ENCODE measurements at places on chromosomes 11 and 22.

GRCh38 chr11:26704249-26704648 lies 17.6 kb downstream of the SLC5A12 start:
- DNase-seq: peak; percentile 65

DNA sequence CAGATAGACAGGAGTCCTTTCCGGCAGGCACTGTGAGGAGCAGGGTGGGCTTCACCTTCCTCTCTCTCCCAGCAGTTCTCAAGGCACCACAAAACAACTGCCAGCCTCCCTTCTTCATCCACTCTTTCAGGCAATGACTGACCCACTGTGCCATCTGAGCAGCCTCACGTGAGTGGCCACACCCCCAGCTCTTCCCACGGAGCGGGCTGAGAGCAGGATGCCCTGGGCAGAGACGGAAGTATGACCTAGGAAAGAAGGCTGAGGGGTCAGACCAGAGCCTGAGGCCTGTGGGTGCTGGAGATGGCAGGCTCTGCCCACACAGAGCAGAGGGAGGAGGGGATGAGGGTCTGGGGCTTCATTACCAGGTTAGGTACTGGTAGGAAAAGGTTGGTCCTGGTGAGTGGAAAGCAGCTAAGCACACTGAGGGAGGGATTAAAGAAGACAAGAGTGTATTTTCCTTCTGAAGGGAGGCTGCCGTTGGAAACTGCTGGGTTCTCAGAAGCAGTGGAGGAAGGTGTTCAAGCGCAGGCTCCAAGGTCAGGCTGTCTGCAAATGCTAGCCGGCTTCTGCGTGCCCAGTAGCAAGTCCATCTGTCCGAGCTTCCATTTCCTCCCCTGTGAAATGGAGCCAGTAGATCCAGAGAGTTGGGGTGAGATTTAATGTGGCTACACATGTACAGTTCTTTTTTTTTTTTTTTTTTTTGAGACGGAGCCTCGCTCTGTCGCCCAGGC lies 4.6 kb downstream of the NLRP6 start:
- no peak for DNase-seq

DNA sequence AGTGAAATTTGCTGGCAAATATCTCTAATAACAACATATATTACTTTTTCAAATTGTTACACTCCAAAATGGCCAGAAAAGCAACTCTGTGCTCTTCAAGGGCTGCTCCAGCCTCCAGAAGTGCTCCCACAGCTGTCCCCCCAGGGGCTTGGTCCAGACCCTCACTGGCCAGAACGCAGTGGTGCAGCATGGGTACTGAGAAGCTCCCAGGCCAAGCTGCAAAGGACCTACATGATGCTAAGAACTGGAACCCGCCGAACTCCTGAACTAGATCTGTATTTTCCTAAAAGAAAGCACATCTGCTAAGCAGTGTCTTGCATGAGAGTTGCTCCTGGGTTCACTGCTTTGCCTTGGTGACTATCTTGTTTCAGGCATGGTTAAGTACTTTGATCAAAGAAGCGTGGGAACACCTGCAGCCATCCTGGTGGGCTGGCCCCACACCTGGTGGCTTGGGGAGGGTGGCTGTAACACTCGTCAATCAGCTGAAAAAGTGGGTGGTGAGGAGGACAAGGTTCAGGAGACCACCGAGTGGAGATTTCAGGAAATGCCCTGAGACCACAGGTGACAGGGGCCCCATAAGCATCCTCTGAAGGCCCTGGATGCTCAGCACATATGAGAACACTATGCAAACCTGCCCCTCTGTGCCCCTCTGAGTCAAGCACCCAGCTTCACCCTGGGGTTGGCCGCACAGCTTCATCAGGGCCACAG lies 72.7 kb upstream of the PITPNB start:
- DNase-seq: no peak

DNA sequence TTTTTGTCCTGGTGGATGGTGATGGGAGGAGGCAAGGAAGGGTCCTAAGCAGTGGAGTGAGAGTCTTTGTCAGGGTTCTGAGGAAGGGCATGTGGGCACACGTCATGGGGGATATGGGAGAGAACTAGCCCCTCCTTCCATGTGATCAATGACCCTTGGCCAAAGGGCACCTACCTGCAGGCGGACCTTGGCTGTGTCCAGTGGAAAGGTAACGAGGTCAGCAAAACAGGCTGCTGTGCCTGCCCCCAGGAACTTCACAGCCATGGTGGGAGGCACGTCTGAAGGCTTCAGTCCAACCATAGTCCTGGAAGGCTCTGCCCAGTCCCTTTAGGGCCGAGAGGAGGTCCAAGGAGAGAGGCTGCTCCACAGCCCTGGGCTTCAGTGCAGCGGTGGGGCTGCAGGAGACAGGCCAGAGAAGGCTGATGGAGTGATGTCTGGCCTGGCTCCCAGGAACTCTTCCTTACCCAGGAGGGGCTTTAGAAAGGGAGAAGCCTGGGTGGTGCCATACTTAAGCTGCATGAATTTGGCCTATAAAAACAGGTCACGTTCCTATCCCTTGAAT lies 2.1 kb downstream of the UCP3 start:
- no peak for DNase-seq

DNA sequence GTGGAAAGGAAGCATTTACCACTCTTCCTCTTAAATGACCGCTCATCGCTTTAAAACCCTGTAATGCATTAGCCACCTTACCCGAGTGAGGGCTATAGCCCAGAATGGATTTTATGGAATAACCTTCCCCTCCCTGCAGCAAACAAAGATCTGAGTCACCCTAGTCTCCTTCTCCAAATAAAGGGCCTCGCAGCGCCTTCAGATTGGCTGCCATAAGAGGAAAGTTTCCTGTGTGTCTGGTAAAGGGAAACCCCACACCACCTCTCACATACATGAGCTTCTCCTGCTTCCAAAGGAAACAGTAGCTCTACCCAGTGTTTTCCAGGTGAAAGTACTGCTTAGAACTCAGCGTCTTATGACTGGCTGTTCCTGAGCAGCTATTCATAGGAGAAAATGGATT lies 47.8 kb downstream of the PPP2R1B start:
- DNase-seq: peak; percentile 80

DNA sequence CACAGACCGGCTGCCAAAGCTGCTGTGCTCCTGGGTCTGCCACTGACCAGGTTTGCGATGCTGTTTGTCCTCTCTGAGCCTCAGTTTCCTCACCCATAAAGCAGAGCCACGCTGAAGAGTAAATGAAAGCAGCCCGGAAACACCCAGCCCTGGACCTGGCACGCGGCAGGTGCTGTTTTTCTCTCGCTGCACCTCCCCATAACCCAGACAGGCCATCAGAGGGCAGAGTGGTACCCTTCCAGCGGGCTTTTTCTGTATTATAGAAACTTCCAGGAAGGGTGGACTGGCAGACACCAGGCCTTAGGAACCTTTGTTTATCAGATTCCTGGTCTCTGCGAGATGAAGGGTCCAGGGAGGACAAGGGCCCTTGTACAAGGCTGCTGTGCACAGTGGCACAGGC lies 17.9 kb upstream of the FGF19 start:
- no peak for DNase-seq

DNA sequence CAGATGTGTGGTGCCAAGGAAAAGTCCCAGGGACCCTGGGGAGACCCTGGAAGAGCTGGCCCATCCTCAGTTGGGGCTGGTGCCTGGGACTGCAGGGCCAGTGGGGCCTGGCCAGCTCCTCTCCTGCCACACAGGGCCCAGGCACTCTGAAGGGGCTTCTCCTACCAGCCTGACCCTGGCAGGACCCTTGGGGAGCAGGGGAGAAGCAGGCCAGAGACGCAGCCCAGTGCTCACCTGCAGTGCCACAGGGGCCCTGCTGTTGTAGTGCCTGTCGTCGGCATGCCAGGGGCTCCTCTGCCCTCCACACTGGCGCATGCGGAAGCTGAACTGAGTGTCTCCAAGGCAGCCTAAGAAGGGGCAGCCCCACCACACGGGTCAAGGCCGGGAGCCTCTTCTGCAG lies 9.1 kb downstream of the DENND6B start:
- no peak for DNase-seq

GRCh38 chr22:28250036-28250695 lies 331.1 kb upstream of the PITPNB start:
- peak; percentile 74 for DNase-seq

DNA sequence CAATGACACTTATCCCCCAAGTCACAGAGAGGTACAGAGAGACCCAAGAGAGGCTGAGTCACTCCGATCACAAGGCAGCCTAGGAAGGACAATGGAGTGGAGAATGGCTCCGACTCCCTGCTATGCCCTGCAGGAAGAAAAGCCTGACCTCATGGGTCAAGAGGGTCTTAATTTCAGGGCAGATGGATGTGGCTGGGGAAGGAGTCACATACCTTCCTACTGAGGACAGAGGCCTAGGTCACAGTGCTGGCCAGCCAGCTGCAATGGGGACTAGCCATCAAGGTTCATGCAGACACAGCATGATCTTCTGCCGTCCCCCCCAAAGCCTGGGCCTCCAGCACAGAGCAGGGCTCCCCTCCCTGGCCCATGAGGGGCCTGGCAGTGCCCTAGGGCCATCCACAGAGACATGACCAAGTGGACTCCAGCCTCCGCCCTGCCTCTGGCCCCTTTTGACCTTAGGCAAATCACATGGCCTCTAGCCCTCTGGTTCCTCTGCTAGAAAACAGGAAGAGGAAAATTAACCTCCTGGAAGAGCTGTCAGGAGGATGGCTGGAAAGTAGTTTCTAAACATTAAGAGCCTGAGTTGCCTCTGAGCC lies 1.8 kb downstream of the ARRB1 start:
- DNase-seq: no peak

DNA sequence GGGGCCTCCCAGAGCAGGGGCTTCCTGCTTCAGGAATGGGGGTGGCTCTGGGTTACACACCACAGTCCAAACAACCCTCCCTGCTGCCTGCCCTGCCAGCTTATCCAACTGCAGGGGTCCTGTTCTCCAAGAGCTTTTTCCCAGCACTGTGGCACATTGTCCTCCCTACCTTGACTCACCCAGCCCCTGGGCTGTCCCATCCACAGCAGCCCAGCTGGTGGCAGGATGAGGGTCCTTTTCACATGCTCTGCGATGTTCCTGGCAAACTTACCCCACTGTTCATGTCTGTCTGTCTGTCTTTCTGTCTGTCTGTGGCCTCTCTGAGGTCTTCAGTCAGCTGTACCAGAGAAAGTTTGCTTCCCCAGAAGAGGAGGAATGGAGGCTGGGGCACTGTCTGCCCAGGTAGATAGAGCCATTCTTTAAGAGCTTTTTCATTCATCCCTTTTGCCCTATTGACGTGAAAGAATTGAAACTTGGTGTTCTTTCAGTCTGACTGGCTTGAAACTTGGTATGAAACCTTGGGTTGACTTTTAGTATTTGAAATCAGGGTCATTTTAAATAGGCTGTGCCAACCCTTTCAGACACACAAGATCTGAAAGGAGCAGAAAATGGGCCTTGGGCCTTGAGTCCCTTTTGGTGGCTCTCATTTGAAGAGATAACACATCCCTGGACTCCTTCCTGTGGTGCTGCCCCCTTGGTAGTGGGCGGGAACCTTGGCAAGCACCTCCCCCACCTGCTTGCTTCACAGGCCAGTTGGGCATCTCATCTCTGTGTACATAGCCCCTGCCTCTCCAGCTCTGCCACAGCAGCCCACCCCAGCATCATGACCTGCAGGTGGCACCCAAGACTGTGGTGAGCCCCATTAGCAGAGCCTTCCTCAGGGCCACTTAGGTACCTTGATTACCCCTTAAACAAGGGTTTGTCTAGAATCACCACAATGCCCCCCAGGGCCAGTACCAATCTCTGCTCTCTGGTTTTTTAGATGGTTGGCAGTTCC lies 74.6 kb upstream of the SUSD2 start:
- DNase-seq: peak; percentile 14

GRCh38 chr11:2443406-2443805 lies 908 bp downstream of the TRPM5 start:
- DNase-seq: no peak

DNA sequence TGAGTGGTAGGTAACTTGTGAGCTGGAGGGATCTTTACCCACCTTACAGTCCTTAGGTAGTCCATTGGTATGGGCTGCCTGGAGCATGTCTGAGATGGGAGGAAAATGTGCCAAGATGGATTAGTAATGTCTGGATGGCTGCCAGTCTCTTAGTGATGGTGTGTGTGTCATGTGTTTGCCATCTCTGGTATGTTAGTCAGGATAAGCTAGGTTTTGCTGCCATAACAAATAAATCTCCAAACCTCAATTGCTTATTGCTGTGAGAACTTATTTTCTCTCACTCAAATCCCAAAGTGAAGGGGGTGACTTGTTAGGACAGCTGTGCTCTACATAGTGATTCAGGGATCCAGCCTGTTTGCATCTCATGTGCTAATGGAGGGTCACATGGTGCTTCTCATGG lies 40.9 kb upstream of the MYEOV start:
- DNase-seq: peak; percentile 70

GRCh38 chr11:102784380-102784779 lies 4.0 kb upstream of the MMP10 start:
- DNase-seq: no peak

GRCh38 chr11:64173616-64174355 lies 7.9 kb upstream of the MACROD1 start:
- peak; percentile 24 for DNase-seq

DNA sequence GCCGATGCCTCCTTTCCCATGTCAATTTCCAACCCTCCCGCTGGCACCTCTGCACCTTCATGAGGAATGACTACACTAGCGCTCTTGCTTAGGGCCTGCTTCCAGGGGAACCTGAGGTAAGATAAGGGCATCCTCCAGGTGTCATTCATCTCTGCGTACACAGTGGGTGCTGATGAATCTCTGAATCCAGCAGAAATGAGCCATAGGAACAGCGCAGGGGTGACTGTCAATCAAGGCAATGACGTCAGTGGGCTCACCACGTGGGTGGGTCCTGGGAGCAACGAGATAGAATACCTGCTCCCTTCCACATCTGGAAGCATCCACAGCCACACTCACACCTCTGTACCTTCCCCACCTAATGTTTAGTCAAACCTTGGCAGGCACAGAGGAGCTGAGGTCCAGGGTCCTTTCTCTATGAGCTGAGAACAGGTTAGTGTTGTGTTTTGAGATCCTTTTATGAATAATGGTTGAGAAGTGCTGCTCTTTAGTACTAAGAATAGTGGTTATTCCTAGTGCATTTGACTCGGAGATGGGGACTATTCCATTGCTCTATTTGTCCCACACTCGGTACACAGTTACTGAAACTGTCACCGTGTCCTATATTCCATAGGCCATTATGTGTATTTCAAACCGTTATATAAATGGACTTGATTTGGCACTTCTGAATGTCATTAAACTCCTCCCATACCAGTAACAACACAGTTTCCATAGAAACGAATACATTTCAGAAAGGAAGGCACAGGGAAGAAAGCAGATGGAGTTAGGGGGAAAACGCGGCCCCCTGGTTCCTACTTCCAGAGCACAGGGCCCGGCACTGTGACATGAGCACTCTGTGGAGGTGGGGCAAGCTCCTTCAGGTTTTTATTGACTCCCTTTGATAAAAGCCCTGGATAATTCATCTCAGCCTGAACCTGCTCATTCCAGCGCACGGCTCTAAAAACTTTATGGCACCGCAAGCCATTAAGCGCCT lies 193.4 kb downstream of the ST3GAL4 start:
- DNase-seq: no peak

DNA sequence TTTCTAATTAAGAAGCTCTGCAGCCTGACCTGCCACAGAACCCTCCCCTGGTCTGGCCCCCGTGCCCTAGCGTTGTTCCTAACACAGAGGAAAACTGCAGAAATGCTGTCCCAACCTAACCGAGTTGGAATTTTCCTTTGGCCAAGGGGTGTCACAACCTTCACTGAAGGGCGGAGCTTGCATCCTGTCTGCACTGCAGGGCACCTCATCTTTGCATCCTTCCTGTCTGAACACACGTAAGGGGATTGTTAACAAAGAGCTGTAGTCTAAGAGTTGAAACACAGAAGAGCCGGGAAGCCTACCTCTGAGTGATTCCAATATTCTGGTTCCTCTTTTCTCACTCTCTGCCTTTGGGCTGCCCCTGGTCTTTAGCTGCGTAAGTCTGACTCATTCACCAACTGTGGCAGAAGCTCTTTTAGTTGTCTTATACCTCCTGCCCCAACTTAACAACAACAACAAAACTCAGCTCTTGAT lies 1.6 kb downstream of the DIXDC1 start:
- DNase-seq: peak; percentile 66

Data from fibroblast of lung (primary cell).